CD4-positive, alpha-beta T cell treated with Interferon gamma for 1 hour (primary cell): ENCODE measurements at places on chromosomes 7 and 10.

DNA sequence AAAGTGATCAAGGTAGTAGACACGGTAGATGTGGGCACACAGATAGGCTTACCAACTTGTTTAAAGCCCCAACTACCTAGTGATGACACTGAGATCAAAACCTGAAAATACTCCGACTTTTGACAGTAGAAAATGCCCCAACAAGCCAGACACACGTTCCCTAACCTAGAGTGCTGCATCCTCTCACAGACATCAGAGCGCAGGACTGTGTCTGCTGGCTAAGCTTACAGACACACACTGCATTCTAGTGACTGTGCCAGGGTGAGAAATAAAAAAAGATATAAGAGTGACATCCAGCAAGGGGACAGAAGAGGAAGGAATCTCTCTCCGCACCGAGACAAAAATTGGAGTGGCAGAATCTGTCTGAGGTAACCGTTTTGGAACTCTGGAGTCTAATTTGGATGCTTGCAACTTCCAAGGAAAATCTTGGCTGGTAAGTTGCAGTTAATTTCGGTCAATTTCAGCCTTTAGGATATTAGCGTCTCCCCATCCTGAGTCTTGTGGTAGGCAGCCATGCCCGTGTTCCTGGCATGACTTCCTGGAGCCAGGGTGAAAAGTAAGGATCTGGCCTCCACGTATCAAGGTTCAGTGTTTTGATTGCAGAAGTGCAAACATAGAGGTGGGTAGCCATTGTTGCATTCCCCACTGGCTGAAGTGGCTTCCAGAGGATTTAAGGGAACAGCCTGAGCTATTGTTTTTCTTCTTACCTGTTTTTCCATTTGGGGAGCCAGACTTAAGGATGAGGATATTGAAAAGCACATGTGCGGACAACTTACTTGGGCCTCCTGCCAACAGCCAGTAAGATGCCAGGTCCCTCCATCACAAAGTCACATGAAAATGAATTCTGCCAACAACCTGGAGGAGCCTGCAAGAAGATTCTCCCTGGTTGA lies 124.1 kb downstream of the SMURF1 start:
- no peak for DNase-seq

DNA sequence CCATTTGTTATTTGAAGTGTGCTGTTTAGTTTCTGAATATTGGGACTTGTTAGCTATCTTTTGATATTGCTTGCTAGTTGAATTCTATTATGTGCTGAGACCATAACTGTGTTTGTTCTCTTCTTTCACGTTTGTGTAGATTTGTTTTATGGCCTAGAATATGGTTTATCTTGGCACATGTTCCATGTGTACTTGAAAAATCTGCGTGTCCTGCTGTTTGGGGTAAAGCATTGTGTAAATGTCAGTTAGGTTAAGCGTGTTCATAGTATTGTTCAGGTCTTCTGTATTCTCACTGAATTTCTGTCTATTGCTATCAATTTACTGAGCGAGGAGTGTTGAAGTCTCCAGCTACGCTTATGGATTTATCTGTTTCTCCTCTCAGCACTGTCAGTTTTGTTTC lies 19.4 kb downstream of the MMP21 start:
- DNase-seq: no peak

DNA sequence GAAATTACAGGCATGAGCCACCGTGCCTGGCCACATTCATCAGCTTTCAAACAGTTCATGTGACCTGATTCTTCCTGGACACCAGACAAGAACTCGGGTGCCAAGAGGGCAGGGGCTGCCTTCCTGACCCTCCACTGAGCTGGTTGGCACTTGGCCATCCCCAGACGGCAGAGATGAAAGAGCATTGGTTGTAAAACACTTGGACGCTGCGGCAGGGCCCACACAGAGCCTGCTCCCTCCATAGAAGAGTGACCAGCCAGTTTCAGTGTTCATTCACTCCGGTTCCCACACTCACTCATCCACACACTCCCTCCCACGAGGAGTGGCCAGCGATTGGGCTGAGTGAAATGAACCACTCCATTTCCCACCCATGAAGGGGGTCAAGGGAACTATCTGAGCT lies 112.3 kb downstream of the ITGB8 start:
- DNase-seq: no peak

- DNase-seq: peak; percentile 66
Measured at GRCh38 chr10:7121154-7121797, 289.6 kb downstream of the SFMBT2 start.

GRCh38 chr7:77413861-77414424 lies 2.2 kb downstream of the GSAP start:
- no peak for DNase-seq

GRCh38 chr10:22340329-22341189 lies 4.7 kb upstream of the SPAG6 start:
- DNase-seq: peak; percentile 69

GRCh38 chr10:69863580-69863979 lies 61.9 kb downstream of the COL13A1 start:
- DNase-seq: no peak

DNA sequence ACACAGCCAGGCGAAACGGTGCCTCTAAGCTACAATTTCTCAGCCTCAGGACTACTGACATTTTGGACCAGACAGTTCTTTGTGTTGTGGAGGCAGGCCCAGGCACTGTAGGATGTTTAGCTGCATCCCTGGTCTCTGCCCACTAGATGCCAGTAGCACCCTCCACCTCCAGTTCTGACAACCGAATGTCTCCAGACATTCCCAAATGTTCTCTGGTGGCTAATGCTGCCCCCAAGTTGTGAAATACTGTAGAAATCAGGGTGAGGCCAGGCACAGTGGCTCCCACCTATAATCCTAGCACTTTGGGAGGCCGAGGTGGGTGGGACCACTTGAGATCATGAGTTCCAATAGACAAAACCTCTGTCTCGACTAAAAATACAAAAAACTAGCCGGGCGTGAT lies 18.2 kb downstream of the HNRNPF start:
- DNase-seq: peak; percentile 31

DNA sequence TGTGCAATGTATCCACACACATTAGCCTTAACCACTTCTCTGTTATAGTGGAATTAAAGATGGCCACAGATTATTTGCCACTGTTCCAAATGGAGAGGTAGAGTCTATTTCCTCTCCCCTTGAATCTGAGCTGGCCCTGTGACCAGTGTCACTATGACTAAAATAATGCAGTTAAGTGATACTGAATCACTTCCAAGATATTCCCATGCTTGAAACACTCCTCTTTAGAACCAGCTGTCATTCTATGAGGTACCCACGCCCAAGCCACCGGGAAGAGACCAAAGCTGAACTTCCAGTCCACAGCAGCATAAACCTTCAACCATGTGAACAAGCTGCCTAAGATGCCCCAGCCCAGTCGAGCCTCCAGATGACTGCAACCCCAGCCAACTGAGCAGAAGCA lies 2.1 kb upstream of the DHX32 start:
- no peak for DNase-seq

DNA sequence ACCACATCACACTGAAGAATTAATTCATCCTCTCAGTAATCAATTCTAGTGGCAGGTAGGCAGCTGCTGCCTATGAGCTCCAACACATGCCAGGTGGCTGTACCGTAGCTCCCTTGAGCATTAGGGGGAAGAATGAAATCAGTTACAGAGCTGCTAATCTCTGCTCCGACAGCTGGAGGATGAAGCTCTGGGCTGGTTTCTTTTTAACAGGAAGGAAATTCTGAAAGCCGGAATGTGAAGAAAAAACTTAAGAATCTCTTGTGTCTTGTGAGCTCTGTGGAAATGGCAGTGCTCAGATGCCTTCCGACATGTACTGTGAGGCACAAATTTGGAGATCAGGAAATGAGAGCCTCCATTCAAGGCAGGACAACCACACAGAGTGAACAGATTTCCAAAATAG lies 2.8 kb upstream of the AHCYL2 start:
- no peak for DNase-seq

DNA sequence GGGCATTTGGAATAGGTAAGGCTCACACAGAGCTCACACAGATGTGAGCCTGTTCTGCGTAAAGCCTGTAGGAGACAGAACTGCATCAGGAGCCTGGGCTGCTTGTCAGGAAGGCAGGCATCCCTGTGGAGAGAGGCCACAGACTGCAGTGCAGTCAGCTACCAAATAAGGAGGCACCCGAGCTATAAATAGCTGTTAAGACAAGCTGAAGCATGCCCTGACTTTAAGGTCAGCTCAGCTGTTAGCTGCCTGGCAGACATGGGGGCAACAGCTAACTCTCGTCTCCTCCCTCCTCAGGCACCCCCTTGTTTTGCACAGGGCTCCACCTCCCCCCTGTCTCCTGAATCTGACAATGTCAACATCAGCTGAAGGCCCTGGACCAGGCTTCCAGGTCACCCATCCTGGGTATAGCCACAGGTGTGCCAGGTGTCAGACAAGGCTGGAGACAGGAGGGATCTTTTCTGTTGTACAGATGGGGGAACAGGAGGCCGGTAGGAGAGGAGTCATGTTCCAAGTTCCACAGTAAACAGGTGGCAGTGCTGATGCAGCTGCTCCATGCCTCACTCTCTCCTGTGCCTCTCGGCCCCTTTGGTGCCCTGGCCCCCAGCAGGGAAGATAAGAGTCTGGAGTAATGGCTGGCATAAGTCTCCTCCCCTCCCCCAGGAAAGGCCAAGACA lies 27.6 kb upstream of the MKRN1 start:
- no peak for DNase-seq

GRCh38 chr7:93053949-93054943 lies 63.5 kb downstream of the SAMD9 start:
- no peak for DNase-seq

DNA sequence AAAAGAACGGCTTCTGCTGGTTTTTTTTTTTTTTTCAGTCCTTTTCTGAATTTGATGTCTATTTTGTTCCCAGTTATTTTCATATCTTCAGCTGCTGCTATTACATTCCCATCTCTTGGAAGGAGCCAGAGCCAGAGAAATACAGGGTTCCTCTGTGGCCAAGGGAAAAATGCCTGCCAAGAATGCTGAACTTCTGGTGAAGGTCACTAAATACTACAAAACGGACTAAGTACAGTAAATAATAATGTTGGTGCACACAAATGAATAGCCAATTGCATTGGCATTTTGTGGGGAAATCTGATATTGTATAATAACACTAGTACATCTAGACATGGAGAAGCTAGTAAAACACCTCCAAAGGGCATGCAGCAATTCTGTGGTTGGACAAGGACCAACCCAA lies 56.3 kb upstream of the ZEB1 start:
- no peak for DNase-seq

DNA sequence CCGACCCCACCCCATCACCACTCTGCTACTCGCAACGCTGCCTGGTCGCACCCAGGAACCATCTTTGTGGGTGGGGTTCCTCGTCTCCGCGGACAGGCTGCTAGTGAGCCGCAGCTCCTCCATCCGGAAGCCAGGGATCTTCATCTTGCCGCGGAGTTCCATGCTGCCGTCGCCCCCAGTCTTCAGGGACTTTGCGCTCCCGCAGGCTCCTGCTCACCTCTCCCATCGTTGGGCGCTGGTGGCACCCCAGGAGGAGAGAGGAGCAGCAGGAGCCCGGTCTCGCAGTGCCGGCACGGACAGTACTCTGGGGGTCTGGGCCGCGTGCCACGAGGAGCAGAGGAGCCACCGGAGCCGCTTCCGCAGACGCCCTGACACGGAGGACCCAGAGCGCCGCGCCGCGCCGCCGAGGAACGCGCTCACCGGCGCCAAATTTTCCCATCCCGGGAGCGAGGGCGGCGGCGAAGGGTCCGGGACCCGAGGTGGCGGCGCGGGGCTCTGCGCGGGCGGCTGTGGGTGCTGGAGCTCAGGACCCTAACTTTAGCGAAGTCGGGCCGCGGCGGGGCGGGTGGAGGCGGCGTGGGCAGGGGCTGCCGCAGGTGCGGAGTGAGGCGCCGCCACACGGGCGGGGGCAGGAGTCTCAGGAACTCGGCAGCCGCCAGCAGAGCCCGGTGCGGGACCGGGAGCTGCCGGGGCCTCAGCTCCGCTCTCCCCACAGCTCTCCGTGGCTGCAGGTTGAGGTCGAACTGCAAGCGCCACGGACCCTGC lies 750.1 kb upstream of the SORCS1 start:
- DNase-seq: no peak

GRCh38 chr10:15540727-15541126 lies 169.6 kb upstream of the FAM171A1 start:
- DNase-seq: no peak
